Fibroblast of skin of abdomen (primary cell): ENCODE measurements at places on chromosomes 7 and 10.
A peak's percentile ranks its signal among the peaks of the same experiment; 100 is the strongest.

DNA sequence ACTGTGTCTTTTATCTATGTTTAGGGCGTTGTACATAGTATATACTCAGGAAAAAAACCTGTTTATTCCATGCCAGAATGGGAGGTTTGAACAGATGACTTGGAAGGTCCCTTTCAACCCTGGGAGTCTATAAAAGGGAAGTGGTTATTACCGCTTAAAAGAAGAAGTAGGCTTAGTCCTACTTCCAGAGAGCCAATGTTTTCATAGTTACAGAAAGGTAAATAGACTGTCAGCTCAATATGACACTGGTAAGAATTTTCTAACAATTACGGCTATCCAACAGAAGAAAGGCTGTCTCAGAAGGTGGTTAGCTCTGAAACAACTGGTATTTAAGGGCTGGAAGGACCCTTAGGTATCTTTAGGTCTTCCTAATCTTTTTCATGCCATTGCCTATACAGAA, 1.1 kb upstream of the TFAM start:
- no peak for DNase-seq

DNA sequence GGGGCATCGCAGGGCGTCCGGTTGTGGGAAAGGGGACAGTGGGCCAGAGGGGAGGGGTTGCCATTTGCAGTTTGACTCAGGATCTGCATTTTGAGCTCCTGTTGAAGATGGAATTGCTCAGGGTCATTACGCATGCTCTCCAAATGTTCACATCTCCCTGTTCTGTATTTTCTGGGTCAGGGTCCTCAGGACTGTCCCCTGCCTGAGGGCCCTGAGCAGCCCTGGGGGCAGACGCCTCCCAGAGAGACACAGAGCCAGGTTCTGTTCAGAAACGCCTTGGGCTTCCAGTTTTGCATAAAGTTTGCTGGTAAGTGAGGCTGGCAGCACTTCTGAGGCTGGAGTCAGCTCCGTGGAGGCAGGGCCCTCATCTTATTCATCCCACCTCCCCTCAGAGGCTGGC, 34.1 kb upstream of the NUB1 start:
- no peak for DNase-seq

- DNase-seq: peak; percentile 4
These were observed 8.4 kb downstream of the FAM237B start for GRCh38 chr7:90312745-90313144.

DNA sequence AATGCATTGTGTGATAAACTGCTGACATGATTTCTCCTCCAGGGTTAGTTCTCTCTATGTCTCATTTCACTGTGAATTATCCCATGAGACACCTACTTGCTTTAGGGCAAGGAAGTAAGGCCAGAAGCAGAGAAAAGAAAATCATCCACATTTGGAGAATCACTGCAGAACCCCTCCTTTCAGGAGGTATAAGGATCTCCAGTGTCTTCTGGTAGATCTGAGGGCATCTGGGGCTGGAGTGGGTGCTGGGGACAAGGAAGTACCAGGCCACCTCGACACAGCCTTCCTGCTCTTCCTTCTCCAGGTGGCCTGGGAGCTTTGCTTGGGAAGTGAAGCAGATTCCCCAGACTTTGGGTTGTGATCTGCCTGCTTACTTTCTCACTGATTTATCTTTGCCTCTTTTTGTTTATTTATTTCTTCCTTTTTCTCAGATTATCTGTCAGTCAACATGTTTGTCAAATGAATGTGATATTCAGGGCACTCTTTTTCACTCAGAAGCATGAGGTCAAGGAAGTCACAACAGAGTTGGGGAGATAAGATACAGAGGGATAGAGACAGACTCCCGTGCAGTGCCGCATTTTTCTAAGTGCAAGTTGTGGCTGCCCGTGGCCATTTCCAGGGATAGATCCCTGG, 12.4 kb upstream of the CAMK2G start:
- no peak for DNase-seq

GRCh38 chr7:111752022-111752582, 189.8 kb upstream of the IMMP2L start:
- peak; percentile 50 for DNase-seq

DNA sequence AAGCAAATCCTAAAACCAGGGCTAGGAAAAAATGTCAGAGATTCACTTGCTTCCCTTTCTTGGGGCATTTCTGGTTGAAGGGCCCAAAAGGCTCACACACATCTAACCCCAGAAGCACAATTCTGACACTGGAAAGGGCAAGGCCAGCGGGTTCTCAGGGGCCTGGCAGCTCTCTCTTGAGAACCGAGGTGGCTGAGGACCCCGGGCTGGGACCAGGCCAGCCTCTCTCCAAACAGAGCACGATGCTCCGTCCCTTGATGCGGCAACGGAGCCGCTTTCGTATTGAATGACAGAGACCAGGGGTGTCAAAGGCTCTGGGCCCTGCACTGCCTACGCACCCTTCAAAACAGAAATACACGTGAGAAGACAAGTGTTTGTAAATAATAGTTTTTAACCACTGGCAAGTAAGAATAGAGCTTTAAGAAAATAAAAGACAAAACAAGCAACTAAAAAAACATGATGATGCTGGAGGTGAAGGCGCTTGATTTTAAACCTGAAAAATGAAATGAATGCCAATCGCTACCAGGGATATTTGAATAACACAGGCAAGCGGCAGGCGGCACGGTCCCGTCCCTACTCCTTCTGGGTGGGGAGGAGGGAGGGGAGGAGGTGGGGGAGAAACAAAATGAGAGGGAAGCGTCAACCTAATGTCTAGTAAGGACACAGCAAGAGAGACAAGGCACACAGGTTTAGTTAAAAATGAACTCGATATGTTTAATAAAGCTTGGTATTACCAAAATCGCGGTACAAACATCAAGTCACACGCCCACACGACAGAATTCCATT, 68.0 kb downstream of the SLC29A4 start:
- no peak for DNase-seq

DNA sequence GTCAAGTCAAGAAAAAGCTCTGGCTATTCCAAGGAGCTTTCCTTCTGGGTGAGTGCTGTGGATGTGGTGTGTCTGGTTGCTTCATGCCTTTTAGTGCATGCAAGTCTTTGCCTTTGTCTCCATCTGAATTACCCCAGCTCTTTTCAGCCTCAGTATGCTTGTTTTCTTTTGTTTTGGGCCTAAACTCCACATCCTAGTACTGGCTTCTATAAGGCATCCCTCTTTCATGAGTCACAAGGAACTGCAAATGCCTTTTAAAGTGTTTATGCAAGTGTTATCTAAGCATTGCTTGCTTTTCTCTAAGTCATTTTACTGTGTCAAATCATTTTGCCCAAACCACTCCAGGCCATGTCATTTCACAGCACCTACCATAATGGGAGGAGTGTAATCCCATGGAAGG, 132.1 kb downstream of the PLCE1 start:
- peak; percentile 71 for DNase-seq

DNA sequence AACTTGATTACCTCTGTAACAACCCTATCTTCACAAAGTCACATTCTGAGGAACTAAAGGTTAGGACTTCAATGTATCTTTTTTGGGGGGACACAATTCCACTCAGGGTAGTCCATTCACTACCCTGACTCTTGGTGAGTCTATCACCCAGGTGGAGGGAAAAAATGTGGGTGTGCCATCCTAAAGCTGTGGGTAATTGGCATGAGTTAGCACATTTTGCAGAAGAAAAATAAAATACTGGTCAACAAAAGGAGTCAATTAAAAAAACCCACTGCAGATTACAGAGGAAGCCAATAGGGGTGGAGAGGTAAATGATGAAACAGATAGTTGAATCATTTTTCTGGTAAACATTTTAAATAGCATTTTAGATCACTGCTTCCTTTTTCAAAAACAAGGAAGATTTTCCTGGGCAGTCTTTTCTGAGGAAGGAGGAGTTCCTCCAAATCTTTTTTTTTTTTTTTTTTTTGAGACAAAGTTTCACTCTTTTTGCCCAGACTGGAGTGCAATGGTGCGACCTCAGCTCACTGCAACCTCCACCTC, 5.1 kb upstream of the BLVRA start:
- no peak for DNase-seq

DNA sequence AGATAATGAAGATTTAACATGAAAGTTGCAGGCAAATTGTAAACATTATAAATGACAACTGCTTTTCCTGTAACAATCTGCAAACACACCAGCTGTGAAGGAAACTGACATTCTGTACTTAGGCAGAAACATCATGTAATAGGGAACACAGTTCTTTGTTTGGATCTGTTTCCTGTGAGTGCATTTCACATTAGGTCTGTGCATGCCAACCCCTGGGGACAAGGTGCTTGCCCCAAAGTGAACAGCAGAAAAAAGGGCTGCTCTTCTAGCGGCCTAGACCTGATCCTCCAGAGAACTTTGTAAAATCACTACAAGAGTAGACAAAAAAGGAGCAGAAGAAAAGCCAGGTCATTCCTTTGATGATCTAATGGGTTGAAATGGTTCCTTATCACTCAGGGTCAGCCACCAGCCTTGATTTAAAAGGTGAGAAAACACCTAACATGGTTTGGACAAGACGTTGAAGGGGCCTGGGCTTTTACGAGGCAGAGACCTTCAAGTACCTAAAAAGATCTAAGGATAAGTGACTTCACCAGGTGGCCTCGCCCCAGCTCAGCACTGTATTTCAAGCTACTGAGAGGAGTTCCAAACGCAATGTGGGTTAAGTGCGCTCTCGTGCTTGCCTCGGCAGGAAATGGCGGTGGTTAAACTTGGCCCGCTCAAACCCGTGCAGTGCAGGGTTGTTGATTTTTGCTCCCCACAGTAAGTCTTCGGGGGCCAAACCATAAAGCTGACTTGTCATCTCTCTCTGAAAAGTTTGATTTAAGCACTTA, 249.7 kb downstream of the CREB5 start:
- DNase-seq: no peak

DNA sequence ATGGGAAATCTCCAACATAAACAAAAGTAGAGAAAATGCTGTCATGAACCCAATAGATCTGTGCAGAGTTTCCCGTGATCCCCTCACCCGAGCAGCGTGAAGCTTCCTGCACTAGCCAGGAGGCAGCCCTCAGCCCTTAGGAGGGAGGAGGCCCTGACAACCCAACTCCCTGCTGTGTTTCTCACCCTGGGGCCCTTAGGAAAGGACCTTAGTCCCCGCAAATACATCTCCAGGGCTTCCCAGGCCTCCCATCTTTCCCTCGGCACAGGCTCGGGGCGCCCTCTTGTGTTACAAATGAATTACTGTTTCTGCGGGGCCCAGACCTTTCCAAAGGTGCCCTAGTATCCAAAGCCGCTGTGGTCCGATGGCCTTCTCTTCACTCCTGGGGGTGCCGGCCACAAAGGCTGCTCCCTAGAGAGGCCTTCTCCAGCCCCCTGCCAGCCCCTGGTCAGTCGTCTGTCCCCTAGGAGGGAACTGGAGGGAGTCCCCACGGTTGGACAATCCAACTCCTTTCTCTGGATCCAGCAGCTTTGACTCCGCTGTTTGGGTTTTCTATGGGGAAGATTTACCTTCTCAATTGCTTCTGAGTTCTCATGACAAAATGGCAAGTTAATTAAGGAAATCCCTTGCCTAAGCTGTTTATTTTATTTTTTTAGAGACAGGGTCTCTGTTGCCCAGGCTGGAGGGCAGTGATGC, 49.9 kb upstream of the SH2B2 start:
- DNase-seq: peak; percentile 63

DNA sequence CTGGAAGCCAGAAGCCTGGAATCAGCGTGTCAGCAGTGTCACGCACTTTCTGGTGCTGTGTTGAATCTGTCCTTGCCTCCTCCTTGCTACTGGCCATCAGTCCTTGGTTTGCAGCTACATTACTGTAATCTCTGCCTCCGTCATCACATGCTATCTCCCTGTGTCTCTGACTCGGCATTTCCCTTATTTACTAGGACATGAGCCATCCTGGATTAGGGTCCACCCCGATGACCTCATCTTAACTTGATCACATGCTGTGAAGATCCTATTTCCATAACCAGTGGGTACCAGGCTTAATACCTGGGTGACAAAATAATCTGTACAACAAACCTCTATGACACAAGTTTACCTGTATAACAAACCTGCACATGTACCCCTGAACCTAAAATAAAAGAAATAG, 518.0 kb upstream of the KLF6 start:
- DNase-seq: no peak

- DNase-seq: no peak
These were observed 652.6 kb downstream of the TNS3 start for GRCh38 chr7:46929359-46929758.

DNA sequence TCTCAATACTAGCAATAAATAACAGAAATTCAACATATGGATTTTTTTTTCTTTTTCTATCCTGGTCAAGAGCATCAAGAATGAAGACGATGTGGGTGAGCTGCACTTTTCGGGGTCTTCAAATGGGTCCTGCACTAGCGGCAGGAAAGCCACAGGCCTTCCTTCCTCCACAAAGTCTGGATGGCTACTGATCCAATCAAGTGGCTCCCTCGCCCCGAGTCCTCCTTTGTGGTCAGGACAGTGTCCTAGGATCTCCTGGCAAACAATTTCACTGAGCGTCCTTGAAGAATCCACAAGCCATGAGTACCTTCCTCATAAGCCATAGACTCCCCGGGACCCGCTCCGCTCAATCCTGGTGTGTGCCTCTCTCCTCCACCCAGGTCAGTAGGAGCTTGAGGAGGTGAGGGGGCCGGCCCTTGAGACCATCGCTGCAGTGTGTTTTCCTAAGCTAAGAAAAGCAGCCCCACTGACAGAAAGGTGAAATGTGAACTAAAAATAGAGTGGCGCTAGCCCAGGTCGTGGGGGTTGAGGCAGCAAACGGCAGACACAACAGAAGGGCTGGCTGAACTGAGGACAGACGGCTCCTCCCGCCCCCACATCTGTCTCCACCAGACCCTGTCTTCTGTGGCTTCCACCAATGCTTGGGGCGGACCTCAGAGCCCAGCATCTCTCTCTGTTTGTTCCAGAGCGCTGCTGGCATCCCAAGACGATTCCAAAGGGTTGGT, 202.3 kb downstream of the HERPUD2 start:
- DNase-seq: no peak

DNA sequence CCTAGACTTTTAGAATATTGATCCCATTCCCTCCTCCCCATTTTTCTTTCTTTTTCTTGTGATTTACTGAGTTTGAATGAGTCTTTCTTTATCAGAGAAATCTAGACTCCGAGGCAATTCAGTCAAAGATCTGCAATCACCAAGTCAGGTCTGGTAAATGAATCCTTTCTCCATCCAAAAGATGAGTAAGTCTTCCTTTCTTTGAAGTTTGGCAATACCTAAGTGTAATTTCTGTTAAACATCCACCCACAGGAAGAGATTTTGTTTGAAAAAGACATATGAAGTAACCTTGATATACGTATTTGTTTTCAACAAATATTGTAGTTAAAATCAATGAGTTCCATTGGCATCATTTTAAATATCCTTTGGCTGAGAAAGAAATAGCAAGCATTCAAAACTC, 58.3 kb downstream of the SLC39A12 start:
- peak; percentile 25 for DNase-seq

DNA sequence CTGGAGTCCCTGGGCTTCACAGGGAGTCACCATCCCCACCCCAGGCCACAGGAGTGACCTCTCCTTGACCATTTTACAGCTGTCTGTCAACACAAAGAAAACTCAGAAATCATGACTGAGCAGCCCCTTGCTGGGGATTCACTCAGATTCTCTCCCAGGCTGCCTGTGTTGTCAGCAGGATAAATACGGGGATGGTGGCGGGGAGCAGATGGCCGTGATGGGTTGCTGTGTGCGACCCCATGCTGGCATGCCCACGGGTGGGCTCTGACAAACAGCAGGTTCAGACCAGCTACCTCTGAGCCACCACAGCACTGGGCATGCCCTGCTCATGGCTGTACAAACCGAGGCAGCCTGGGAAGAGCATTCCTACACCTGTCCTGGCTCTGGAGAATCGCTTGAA, 136.1 kb downstream of the SLIT1 start:
- no peak for DNase-seq

- no peak for DNase-seq
These were observed 14.5 kb downstream of the PDGFA start for GRCh38 chr7:505171-505570.

GRCh38 chr7:104240401-104240800, 32.6 kb upstream of the ORC5 start:
- DNase-seq: no peak

- DNase-seq: no peak
These were observed 671 bp upstream of the CLEC2L start for GRCh38 chr7:139522830-139523198.
